ENCODE measurements at places on chromosomes 7 and 10.
A peak's percentile ranks its signal among the peaks of the same experiment; 100 is the strongest.

DNA sequence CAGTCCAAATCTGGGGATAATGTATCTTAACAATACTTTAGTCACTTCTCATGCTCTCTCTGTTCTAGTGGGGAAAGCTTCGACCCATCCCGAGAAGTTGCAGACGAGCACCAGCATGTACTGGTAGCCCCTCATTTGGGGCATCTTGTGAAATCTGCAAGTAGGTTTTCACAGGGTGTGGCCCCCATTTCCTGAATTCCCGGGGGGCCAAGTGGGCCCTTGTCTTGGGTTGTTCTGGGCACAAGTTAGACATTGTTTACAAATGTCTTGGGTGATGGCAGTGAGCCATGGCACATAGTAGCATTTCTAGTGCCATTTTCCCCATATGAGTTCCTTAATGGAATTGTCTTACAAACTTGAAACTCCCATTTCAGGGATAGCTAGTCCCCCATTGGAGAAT is 216.7 kb upstream of the KCND2 start:
- no peak for DNase-seq

GRCh38 chr10:16521311-16522016 is at the start of gene C1QL3:
C1QL3 (minus strand) TSS chr10:16521879; CDS start chr10:16521065, 814 bp downstream.
- peak; percentile 57 for DNase-seq

DNA sequence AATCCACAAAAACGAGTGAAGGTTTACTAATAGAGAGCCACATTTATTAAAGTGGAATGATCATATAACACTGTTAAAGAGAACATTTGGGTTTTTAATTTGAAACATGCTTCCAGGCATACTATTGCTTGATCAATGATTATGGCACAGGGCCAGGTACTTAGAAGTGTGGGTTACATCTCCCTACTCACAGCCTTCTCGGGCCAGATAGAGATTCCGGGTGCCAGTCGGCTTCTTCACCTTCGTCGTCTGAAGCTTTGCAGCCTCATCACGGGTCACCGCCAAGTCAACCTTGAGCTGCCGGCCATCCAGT is 19.4 kb downstream of the RBM28 start:
- no peak for DNase-seq

DNA sequence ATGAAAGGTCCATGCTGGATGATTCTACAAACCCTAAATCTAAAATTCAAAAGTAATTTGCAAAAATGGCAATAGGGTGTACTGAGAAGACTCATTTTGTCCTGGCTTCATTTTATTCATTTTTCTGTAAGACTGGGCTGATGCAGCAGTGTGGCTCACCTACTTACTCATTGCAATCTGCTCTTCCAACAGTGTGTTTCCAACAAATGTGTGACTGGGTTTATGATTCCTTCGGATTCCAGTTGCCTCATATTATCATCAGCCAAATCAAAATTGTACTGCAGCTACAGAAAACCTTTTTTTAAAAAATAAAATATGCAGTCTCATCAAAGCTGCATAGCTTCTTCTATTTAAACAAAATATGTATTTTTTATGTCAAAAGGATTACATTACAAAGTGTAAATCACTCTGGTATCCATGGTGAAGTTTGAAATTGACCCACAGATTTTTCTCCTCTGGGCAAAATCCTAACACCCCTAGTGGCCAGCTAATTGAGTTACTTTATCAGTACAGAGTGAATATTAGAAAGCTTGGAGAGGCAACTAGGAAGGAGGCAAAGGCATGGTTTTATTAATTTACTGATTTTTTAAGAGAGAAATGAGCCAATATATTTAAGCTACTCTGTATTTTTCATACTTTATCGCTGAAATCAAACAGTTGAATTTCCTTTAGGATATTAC is 390.3 kb downstream of the MAGI2 start:
- no peak for DNase-seq

GRCh38 chr10:64040781-64041180 is 519.6 kb downstream of the REEP3 start:
- DNase-seq: no peak

GRCh38 chr10:60309891-60310290 is 79.8 kb downstream of the ANK3 start:
- DNase-seq: no peak

GRCh38 chr7:96238976-96239766 is 82.7 kb downstream of the SLC25A13 start:
- DNase-seq: no peak

DNA sequence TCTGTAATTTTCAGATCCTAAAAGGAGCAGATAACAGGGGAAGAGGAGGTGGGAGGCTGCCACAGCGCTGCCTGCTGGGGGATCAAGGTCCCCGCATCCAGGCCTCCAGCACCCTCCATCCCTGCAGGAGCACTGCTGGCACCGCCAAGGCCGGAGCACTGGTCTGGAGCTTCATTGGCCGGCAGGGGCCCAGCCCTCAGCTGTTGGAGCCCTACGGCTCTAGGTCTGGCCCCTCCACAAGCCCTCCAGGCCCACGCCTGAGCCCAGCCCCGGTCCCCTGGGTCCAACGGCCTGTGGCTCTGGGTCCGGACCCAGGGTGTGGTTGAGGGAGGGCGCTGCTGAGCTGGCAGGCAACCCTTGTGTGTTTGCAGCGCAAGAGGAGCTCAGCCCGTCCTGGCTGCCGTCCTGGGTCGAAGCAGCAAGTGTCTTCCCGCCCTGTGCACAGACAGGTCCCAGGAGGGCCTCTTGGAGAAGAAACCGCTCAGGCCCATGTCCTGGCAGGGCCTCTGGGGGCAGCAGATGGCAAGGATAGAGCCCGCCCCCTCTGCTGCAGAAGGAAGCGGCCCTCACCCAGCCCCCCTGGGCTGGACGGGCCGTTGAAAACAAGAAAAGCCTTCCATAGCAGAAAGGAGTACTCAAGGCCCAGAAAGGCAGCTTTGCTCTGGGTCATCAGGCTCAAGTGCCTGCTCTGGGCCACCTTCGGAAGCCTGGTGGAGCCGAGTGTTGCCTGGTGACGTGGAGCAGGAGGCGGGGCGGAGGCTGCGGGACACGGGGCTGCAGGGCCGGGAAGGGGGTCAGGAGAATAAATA is 54.3 kb upstream of the TNRC18 start:
- no peak for DNase-seq

GRCh38 chr10:82037076-82037475 is 162.1 kb downstream of the NRG3 start:
- no peak for DNase-seq

DNA sequence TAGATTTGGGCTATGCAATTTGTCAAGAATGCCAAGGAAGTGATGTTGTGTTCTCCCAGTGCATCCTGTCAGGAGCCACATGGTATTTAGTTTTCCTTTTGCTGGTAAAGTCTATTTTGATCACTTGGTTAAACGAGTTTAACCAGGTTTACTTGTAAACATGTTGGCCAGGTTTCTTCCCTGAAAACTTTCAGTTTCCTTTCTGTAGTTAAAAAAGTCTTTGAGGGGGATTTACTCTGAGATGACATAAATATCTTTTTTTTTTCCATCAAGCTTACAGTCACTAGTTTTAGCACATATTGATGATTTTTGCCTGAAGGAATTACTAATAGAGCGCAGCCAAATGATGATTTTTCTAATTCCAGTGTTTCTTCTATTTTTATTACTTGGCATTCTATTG is 320.5 kb downstream of the PHF14 start:
- DNase-seq: no peak

DNA sequence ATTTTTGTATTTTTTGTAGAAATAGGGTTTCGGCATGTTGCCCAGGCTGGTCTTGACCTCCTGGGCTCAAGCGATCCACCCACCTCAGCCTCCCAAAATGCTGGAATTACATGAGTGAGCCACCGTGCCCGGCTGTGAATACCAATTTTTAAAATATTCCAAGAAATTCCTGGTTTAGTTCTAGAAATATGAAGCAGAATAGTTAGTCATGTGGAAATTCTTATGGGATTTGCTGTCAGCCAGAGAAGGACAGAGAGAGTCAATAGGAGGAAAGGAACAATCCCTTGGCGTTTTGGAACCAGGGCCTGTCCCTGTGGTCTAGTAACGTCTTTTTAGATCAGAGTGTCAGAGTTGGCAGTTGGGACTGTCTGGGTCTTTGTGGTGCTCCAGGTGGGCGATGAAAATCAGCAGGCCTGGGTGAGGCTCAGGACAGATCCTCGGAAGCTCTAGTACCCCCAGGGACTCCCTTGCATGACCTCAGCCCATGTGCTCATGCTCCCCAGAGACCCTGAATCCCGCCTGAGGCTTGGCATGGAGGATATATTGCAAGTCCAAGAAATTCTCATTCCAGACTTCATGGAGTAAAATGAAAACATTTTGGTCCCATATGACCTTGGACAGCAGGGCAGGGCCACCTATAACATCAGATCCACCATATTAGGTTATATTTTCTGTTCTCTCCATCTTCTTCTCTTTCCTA is 7.8 kb downstream of the NODAL start:
- DNase-seq: no peak

GRCh38 chr7:95871075-95871848 is 98.9 kb downstream of the DYNC1I1 start:
- peak; percentile 12 for DNase-seq

DNA sequence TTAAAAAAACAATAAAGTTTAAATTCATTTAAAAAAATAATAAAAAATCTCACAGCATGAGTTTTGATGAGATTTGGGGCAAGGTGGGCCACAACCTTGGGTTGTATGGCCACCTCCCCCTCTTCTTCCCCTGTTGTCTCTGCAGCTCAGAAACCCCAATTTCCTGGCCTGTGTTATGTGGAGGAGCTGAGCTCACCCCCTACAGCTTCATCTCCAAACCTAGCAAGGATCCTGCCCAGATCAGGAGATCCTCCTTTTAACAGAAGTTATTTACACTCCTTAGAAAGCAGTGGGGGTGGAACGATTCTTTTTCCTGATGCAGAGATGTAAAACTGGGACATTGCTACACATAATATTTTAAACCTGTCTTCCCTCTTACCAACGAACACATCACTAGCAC is 6.9 kb upstream of the SH2D4B start:
- DNase-seq: no peak

GRCh38 chr7:76234931-76235441 is 33.3 kb downstream of the SRRM3 start:
- DNase-seq: peak; percentile 90

GRCh38 chr10:126135177-126135576 is 238.8 kb downstream of the FANK1 start:
- peak; percentile 17 for DNase-seq

- DNase-seq: no peak
Measured at GRCh38 chr7:103141753-103142404, 7.0 kb downstream of the NAPEPLD start.

- DNase-seq: no peak
Measured at GRCh38 chr10:48805848-48806247, 121.2 kb downstream of the WDFY4 start.

- no peak for DNase-seq
Measured at GRCh38 chr10:70096705-70097420, 35.8 kb downstream of the AIFM2 start.

GRCh38 chr10:44045020-44045419 is 339.9 kb downstream of the CXCL12 start:
- DNase-seq: no peak

DNA sequence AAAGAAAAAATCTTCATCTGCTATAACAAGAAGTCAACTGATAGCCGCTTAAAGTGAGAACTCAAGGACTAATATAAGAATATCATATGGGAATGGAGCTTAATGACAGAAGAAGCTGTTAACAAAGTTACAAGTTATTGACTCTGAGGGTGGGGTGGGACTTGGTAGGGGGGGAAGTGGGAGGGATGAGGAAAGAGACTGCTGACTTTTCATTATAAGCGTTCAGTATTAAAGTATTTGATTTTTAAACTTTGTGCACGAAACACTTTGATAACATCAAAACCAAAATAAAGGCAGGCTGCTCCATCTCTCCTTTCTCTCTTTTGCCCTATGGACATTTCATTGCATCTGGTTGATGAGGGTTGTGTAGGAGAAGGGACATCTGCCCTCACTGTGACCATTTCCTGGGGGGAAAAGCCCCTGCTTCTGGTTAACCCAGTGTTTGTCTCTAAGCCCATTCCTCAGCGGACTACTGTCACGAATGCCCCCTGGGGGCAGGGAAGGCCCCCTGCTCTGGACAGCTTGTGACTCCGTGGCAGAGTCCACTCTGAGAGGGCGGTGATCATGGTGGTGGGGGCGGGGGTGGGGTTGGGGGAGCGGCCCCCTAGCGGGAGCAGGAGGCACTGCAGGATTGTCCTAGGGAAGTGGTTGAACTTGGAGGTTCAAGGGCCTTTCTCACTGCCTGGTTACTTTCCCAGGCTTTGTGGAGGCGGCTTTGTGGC is 17.4 kb downstream of the SLC13A4 start:
- peak; percentile 32 for DNase-seq

DNA sequence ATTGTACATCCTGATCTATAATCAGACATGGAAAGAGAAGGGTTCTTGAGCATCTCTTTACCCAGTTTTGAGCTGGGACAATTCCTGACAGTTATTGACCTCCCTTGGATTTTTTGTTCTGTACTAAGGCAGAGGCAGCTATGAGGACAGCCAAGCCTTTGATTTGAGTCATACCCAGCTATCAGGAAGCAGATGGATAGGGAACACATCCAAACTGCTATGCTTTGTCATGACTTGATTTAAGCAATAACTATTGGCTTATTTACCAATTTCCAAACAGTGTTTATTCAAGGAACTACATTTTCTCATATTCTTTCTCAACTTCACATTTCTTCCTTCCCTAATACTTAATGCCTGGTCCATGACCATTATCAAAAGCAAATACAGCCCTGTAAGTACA is 396.4 kb upstream of the STEAP1 start:
- DNase-seq: no peak

DNA sequence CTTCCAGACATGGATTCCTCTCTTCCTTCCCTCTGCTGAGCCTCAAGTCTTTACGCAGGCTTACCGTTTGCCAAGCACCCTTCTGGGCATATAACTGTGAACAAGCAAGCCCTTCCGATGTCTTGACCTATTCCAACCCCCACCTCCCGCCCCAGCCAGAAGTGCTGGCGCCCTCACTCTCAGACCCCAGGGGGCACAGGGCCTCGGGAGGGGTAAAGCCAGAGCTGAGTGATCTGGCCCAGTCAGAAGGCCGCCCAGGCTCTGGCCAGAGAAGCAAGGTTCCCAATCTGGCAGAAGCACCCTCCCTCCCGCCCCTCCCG is 1.2 kb downstream of the PRRT4 start:
- DNase-seq: no peak
